ENCODE measurements at places on chromosomes 7 and 10.

GRCh38 chr10:113168584-113168983, 218.5 kb downstream of the TCF7L2 start:
- no peak for DNase-seq

- no peak for DNase-seq
These were observed 339.2 kb downstream of the GRID1 start for GRCh38 chr10:86027346-86027745.

GRCh38 chr7:90688810-90689209, 92.7 kb downstream of the CDK14 start:
- DNase-seq: no peak

DNA sequence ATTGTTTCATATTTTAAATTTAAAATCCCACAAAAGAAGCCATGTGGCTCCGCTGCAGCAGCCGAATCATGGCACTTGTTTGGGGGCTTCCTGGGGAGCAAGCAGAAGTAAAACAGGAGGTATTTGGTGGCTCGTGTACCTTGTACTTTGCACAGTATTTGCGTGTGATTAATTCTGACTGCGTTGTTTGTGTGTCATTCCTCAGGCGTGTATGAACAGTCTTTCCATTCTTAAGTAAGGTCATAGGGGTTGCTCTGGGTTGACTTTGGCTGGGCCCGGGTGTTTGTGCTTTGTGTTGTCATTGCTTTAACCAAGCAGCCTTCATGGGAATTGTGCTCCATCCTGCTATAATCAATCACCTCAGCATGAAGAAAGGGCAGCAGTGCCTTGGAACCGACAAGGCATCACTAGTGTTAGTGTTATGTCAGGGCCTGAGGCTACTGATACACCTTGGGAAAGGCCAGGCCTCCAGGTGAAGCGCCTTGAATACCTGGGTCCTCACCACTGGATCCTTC, 182.4 kb downstream of the ARHGAP21 start:
- DNase-seq: no peak

DNA sequence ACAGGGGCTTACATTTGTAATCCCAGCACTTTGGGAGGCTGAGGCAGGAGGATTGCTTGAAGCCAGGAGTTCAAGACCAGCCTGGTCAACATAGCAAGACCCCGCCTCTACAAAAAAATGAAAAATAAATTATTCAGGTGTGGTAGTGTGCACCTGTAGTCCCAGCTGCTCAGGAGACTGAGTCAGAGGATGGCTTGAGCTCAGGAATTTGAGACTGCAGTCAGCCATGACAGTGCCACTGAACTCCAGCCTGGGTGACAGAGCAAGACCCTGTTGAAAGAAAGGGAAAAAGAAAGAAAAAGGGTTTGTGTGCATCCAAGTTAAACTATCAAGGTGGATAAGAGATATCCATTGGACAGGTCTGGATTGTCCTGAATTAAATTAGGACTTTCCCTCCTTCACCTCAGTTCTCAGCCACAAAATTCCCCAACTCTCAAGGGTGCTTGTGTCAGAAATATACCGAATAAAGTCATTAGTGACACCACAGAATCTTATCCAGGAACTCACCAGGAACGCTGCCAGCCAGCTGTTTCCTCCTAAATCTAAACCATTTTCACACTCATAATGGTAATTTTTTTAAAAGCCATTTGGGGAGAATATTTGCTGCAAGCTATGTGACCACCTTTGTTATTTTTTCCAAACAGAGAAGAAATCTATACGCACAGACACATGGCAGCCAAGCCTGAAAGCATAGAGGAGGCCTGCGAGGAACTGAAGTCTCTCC, 12.0 kb downstream of the AFAP1L2 start:
- no peak for DNase-seq

DNA sequence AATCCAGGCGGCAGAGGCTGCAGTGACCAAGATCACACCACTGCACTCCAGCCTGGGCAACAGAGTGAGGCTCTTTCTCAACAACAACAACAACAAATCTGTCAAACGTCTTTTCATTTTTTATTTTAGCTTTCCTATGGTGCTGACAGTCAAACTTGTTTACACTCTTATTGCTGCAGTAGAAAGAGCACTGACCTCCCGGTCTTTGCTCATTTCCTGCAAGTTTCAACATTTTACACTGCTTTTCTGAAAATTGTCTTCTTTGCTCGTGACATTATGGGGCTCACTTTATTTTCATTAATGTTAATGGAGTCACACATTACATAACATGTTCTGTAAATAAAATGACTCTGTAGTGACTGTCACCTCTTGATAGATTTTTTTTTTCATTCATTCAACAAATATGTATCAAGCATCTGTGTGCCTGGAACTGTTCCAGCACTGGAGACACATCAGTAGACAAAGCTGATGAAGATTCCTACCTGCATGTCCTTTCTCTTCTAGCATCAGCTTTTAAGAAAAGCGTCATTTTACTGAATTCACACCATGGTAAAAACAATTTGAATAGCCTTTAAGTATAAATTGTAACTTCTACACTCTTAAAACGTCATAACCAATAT, 277.3 kb downstream of the CELF2 start:
- DNase-seq: no peak

DNA sequence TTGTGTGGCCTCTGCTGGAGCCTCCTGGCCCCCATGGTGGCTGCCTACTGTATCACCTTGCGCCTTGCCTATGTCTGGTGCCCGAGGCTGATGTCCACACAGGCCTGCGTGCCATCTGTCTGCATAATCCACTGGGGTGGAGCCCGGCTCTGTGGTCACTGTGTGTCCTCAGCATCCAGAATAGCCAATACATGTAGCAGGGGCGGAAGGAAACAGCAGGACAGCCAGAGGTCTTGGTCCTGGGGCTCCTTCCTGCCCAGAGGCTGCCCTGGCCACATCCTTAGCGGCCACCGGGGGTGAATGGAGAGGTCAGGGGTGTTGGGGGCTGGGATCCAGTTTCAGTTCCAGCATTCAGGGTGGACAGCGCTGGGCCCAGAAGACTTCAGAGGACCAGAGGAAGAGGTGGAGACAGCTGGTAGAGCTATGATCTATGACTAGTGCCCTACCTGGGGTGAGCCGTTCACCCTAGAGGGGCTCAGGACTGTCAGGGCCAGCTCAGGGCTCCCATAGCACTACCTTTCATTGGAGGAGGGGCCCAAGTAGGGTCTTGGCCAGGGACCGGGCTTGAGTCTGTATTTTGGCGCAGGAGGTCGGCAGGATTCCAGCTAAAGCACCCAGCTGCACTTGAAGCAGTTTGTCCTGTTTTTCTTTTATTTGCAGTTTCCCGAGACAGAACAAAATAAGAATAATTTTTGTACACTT, 15.9 kb downstream of the YKT6 start:
- no peak for DNase-seq

GRCh38 chr7:157265051-157265450, 71.8 kb upstream of the DNAJB6 start:
- DNase-seq: no peak

DNA sequence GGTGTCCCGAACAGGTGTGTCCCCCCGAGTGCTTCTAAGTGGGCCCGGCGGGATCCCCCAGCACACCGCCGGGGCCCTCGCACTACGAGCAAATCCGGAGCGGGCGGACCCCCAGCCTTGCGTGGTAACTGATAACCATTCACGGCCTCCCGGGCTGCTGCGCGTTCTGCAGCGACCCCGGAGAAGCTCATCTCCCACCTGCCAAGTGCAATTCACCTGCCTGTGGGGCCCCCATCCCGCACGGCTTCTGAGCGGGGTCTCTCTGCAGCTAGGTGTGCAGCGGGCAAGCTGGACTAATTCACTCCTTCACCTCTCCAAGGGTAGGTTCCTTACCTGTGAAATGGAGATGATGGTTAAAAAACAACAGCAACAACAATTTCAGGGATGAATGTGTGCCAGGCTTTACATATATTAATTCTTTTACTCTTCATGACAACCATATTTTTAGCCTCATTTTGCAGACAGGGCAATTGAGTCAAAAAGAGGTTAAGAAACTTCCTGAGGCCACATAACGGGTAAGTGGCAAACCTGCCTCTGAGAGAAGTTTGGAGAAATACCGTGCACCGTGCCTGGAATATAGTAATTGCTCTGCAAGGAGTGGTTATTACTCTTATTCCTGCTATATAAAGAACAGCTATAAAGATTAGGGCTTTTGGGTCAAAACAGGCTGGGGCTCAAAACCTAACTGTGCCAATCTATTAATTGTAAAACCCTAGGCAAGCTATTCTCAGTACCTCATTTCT, 652 bp upstream of the PODXL start:
- DNase-seq: no peak

GRCh38 chr10:89648074-89648473, 3.0 kb upstream of the PANK1 start:
- DNase-seq: no peak

GRCh38 chr10:60384011-60384410, 5.7 kb downstream of the ANK3 start:
- DNase-seq: no peak

GRCh38 chr7:109259151-109259550, 689.5 kb downstream of the DNAJB9 start:
- DNase-seq: no peak

DNA sequence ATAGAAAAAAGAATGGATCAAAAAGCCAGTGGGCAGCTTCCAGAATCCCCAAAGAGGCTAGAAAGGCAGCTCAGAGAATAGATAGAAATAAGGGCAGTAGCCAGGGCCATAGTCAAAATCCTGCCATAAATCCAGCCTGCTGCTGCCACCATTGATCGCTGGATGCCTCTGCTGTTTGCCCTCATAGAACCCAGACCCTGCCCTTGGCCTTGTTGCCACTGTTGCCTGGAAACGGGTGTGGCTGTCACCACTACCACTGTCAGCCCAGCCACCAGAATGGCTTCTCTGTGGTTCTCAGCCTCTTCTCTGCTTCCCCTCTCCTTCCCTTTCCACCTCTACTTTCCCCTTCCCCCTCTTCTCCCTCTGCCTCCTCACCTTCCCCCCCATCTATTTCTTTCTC, 57.8 kb downstream of the HHEX start:
- no peak for DNase-seq

- DNase-seq: no peak
These were observed 102.3 kb downstream of the MKX start for GRCh38 chr10:27643301-27643700.

- no peak for DNase-seq
These were observed 159.4 kb upstream of the MEOX2 start for GRCh38 chr7:15845868-15846267.

GRCh38 chr10:119301397-119301796, 94.0 kb downstream of the GRK5 start:
- no peak for DNase-seq

DNA sequence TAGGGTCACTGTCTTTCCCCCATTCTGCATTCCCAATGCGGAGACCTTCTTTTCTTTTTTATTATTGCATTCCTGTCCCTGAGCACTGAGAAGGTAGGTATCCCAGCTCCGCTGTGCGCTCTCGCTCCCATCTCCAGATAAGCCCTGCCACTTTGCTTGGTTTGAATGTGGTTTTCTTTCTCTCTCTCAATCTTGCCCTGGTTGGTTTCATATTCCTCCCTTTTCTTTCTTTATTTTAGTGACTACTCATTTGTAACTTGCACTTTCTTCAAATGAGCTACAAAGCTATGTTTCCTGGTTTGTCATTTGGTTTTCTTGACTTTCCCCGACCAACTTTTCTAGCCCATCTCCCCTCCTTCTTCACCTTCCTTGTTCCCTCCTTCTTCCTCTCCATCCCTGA, 29.0 kb upstream of the HSPB1 start:
- no peak for DNase-seq

GRCh38 chr10:17779784-17780183, 27.8 kb downstream of the TMEM236 start:
- DNase-seq: no peak

DNA sequence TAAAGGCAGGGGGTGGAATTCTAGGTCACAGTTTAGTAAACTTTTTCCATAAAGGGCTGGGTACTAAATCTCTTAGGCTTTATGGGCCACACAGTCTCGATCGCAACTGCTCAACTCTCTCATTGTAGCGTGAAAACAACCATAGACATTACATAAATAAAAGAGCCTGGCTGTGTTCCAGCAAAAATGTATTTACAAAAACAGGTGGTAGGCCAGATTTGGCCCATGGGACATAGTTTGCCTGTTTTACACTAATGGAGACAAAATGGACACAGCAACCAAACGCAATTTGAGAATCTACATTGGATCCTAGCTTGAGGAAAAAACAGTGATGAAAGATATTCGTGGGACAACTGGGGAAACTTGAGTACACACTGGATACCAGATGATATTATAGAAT, 23.2 kb upstream of the MALSU1 start:
- DNase-seq: no peak
